ENCODE measurements at places on chromosomes 11 and 22.

- no peak for DNase-seq
Measured at GRCh38 chr11:11789735-11790369, 51.9 kb upstream of the USP47 start.

DNA sequence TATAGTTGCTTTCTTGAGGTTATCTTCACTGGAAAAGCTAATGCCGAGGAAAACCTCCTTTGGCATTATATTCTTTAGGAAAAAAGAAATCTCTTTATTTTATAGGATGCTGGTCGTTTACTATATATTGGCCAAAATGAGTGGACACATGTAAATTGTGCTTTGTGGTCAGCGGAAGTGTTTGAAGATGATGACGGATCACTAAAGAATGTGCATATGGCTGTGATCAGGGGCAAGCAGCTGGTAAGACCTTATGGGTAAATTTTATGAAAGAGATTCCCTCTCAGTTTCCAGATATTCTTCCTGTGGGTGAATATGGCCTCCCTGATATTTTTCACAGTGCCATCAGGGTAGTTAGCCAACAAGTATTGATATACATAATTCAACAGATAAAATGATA lies 29.4 kb upstream of the TTC36 start:
- no peak for DNase-seq

DNA sequence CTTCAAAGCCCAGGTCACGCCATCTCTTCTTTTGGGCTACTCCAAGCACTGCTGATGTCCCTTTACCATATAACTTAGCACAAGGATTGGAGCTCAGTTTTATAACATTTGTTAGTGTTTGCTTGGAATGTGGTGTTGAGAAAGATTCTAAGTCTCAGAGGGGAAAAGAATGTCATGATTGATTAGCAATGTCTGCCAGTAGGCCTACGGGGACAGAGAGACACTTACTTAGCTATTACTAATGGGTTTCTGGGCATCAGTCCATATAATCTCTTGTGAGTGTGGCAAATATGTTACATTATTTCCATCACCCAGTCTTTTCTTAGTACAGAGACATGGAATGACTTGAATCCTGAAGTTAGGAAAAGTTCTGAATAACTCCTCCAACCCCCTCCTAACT lies 75.4 kb upstream of the FSHB start:
- DNase-seq: no peak

DNA sequence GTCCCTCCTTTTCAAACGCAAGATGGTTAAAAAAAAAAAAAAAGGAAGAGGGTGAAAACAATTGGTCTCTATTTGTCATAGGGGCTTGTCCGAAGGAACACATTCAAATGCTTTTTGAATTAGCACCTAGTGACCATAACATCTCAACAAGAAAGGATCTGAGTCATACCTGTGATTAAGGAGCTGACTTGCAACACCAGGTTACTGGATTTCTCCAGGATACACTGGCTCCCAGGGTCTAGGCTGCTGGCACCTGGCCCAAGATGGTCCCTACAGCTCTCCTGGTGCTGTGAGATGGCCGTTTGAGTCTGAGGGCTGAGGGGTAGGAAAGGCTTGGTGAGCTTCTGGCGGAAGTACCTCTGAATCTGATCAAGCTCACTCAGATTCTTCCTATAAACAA lies 28.4 kb upstream of the UCP3 start:
- DNase-seq: no peak

GRCh38 chr11:112294688-112295340 lies 34.2 kb upstream of the PLET1 start:
- DNase-seq: no peak

- DNase-seq: no peak
Measured at GRCh38 chr11:102552447-102553194, 22.1 kb upstream of the MMP7 start.

- DNase-seq: no peak
Measured at GRCh38 chr11:75639762-75640181, 29.1 kb downstream of the MAP6 start.

DNA sequence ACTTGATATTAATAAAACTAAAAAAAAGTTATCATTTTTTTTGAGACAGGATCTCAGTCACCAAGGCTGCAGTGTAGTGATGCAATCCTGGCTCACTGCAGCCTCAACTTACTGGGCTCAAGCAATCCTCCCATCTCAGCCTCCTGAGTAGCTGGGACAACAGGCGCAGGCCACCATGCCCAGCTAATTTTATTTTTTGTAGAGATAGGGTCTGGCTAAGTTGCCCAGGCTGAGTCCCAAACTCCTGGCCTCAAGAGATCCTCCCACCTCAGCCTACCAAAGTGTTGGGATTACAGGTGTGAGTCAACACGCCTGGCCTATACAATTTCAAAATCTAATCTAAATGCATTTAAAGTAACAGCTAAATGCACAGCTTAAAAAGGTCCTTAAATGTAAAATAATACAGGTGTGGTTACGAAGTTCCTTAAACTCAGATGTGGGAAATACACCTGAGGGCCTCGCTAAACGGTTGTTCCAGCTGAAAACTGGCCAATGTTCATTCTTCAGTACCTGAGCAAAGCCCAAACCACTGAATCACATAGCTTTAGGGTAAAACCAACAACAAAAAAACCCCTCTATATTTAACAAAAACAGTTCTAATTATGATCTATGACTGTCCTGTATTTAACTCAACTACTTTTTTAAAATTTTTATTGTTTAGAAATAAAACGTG lies 11.8 kb downstream of the NAP1L4 start:
- DNase-seq: no peak

- DNase-seq: no peak
Measured at GRCh38 chr11:67418476-67419281, 3.2 kb downstream of the CARNS1 start.

GRCh38 chr11:8384199-8384821 lies 120.6 kb upstream of the LMO1 start:
- no peak for DNase-seq

DNA sequence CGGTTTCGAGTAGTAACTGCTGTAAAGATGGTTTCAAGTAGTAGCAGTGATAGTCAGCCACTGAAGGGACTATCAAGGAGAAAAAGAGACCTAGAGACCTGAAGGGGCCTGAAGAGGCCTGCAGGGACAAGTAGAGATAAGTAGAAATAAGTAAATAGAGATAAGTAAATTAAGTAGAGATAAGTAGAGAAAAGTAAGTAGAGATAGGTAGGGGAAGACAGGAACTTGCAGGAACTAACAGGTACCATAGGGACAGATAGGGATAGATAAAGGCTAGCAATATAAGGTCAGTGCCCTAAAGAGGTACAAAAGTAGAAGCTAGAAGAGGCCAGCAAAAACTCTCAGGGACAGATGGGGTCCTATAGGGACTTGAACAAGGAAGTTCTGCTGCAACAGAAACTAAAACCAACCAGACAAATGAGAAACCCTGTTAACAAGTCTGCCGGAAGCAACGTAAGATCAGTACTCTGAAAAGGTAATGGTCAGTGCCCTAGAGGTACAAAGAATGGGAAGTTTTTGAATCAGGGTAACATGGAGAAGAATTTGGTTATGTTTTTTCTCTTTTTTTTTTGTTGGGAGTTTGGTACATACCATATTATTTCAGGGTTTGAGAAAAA lies 9.6 kb upstream of the SC5D start:
- no peak for DNase-seq

DNA sequence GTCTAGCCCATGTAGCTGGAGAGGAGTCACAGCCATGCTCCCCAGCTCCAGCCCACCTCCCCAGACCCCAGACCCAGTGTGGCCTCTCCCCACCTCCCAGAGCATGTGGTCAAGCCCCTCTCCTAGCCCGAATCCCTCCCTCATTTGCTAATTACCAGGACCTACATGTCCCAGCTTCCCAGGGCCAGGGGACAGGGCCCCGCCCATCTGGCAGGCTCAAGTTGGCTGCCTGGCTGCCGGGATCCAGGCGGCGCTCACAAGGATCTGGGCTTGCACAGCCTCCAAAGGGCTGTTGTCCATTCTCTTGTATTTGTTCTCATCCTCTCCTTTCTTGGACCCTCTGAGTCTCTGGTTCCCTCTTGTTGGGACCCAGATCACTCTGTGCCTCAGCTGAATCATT lies 4.6 kb upstream of the MIF start:
- no peak for DNase-seq

DNA sequence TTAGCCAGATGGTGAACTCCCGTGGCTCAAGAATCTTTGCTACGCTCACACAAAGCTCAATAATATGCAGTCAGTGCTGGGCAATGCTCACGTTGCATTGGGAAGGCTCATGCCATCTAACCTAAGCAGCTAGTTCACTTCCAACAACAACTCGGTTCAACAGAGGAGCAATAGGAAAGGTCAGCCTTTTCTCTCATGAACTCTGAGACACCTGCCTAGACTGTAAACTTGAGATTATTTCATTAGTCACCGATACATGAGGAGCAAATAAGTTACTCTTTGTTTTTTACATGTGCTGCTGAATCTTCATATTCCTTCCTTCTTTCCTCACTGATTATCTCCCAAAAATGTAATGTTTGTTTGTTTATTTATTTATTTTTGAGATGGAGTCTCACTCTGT lies 9.0 kb downstream of the SLC5A4 start:
- no peak for DNase-seq

- DNase-seq: no peak
Measured at GRCh38 chr11:124339396-124340141, 19.6 kb upstream of the OR8D2 start.

GRCh38 chr22:24006207-24006913 lies 1.1 kb upstream of the GSTT4 start:
- DNase-seq: no peak

DNA sequence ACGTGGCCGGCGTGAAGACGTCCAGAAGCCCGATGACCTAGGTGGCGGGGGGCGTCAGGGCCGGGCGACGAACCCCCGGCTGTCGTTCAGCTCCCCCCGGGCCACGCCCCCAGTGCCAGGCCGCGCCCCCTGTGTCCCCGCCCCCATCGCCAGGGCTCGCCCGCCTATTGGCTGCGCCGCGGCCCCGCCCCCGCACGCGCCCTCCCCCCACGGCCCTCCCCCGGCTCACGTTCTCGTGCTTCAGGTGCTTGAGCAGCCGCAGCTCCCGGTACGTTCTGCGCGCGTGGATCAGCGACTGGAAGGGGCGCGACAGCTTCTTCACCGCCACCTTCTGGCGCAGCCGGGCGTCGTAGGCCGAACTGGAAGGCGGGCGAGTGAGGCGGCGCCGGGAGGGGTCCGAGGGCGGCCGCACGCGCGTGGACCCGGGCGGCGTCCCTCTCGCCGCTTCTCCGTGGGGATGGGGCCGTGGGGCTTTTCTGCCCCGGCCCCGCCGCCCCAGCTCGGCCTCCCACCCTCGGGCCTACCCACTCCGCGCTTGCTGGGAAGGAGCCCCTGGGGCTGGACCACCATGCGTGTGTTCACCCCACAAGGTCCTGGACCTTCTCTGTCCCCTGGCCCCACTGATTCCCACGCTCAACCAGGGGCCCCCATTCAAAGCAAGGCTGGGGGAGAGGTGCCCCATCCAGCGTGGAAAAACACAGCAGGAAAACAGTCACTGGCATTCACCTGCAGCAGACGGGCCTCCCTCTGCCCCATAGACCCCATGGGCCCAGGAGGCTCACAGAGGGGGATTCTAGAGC lies 2.4 kb downstream of the MAPK11 start:
- no peak for DNase-seq

DNA sequence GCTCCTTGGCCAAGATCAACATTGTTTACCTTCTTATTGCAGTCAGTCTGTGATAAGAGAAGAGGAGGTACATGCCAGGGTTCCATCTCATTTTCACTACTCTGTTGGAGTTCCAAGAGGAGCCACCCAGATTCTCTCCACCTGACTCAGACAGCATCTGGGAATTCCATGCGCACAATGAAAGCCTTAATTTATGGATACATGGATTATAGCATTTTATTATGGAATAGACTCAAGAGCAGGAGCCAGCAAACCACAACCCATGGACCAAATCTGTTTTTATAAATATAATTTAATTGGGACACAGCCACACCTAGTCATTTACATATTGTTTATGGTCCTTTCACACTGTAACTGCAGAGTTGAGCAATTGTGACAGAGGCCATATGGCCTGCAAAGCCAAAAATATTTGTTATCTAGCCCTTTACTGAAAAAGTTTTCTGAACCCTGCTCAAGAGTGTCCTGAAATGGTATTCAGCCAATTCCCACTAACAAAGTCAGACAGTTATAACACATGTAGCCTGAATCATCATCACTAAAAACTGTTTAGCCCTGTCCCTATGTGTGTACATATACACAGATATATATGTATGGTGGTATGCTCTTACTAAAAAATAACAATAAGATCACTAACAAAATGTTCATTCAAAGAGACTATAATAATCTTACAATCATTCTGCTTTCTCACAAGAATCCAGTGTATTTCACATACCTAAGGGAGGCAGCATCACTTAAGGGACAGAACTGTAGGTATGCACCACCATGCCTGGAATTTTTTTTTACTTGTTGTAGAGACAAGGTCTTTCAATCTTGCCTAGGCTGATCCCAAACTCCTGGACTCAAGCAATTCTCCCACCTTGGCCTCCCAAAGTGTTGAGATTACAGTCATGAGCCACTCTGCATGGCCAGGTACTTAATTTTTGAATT lies 104.5 kb upstream of the TEAD1 start:
- DNase-seq: no peak

DNA sequence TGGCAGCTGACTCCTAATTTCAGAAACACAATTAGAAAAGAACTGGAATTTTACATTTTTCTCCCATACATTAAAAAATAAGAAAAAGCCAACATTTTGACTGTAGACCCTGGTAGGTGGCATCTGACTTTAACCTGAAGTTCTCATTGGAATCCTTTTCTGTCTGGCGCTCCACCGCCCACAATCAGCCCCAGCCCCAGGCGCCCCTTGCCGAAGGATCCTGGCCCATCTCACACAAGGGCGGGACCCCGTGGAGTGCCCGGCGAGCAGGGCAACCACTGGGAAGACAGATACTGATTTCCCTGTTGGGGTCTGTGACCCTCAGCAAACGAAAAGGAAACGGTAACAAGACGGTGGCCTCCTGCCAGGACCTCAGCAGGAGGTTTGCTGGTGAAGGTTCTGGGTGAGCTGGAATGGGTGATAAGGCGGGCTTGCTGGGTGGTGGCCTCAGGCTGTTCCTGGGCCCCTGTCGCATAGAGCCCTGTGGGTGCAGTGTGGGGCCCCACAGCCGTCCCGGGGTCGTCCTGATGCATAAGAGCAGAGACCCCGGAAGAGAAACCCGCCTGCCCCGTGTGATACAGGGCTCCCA lies 15.7 kb downstream of the TSPO start:
- no peak for DNase-seq
